Esophagus squamous epithelium (tissue), 5 donors: ENCODE measurements at places on chromosomes 3 and 15.

DNA sequence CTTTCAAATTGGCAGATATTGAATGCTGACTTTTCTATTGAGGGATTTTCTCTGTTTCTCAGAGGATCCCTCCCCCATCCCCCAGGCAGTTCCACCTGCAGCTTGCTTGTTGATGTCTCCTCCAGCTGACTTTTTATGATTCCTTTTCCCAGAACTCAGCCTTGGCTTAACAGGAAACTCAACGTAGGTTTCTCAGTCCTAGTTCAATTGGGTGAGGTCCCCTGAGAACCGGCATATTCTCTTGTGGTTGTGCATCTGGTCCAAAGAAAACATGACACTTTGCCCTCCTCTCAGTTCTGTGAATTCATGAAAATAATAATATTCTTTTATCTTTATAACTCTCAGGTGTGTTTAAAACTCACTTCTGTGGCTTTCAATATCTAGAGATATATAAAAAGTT, 1222.1 kb downstream of the OTOL1 start:
- no peak for DNase-seq

GRCh38 chr3:55322638-55323037, 164.5 kb downstream of the WNT5A start:
- no peak for DNase-seq

DNA sequence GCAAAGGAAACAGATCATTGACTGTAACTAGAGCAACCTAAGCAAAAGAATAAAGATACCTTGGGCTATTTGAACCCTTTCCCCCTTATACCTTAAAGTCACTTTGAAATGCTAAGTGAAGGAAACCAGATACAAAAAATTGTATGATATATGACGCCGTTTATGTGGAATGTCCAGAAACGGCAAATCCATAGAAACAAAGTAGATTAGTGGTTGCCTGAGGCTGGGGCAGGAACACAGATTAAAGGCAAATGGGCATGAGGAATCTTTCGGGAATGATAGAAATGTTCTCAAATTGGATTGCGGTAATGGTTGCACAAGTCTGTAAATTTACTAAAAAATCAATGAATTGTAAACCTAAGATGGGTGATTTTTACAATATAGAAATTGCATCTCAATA, 160.1 kb upstream of the CCDC54 start:
- DNase-seq = no peak

- no peak for DNase-seq
Measured at GRCh38 chr3:105758451-105758850, 110.4 kb downstream of the CBLB start.

- no peak for DNase-seq
Measured at GRCh38 chr3:195065142-195065863, 205.7 kb downstream of the XXYLT1 start.

- DNase-seq = no peak
Measured at GRCh38 chr3:46542801-46543201, 23.3 kb downstream of the LRRC2 start.

DNA sequence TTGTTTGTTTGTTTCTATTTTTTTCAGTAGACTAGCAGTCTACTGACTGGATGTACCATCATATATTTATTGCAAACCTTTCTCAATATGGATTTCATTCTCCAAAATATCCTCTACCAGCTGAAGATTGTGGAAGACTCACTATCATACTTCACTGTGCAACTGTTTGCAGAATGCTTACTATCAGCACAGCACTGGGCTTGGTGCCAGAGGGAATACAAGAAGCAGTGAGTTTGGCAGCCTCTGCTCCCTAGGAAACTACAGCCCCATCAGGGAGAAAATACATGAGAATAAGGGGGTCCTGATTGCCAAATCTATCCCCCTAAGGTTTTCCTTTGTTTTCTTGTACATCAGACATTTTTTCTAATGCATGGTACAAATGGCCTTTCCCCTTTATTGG, 27.5 kb downstream of the AQP9 start:
- DNase-seq = no peak

- DNase-seq = no peak
Measured at GRCh38 chr3:141877911-141878310, 1.5 kb downstream of the ATP1B3 start.

- no peak for DNase-seq
Measured at GRCh38 chr15:63200464-63201249, 11.3 kb downstream of the RAB8B start.

- DNase-seq = no peak
Measured at GRCh38 chr3:45985532-45986302, 9.9 kb downstream of the FYCO1 start.

DNA sequence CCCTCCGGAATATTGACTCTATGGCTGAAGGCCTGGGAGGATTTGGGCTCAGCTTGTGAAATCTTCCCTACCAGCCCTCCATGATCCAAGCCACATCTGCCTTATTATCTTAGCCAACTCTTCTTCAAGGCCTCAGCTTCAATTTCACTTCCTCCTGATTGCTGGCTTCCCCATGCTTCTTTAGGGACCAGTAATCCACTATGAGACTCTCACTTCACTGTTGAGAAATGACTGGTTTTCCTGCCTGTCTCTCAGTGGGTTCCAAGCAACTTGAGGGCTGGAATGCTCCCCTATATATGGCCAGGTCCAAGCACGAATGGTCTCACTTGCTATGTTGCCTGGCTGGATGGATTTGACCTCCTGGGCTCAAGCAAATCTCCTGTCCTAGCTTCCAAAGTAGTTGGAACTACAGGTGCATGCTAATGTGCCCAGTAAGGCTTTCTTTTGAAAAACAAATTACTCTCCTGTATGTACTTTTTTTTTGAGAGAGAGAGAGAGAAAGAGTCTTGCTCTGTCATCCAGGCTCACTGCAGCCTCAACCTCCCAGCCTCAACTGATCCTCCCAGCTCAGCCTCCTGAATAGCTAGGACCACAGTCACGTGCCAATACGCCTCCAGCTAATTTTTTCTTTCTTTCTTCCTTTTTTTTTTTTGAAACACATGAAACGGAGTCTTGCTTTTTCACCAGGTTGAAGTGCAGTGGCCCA, 7.9 kb upstream of the PIK3CB start:
- DNase-seq = no peak

DNA sequence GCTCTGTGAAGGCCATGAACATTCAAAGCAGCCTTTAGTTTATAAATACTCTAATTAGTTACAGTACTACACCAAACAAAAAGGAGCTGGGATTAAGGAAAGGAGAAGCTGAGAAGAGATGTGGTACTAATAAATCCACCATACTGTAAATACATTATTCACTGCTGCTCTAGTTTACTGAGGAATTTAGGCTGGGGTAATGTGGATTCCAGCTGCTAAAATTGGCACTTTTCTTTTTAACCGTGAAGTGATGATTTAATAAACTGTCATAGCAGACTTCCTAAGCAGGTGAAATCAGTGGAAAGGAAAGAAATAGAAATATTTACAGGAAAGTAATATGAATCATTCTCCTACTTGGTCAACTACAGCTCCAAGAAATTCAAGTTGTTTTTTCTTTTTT, 88.7 kb downstream of the TFG start:
- DNase-seq = no peak

DNA sequence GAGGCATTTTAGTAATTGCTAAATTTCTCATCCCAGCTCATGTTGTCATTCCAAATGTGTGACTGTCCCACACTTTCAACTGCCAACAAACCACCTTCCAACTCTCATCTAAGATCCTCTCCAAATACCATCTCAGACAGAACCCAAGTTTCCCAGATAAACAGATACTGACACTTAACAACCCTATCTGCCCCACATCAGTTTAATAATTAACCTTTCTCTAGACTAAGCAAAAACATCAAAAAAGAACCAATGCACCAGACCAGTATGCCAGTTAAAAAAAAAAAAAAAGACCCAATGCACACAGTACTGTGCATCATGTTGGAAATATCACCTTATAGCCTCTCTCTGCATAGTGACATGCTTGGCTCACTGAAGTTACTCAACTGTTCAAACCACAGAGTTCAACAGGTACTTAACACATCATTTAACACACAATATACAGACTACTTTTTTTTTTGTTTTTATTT, 5.5 kb downstream of the SFMBT1 start:
- no peak for DNase-seq

DNA sequence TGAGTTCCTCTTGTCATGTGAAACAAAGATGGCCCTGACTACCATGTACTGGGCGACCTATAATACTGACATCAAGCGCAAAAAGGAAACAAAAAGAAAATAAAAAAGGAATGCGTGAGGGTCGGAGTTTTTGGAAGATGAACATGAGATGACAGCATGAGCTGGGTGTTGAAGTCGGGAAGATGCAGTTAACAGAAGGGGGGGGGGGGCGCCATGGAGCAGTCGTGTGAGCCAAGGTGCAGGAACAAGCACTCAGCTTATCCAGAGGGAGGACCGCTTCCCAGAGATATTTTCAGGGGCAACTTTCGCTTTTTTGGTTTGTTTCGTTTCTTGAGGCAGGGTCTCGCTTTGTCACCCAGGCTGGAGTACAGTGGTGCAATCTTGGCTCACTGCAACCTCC, 110.2 kb downstream of the RORA start:
- DNase-seq = no peak

DNA sequence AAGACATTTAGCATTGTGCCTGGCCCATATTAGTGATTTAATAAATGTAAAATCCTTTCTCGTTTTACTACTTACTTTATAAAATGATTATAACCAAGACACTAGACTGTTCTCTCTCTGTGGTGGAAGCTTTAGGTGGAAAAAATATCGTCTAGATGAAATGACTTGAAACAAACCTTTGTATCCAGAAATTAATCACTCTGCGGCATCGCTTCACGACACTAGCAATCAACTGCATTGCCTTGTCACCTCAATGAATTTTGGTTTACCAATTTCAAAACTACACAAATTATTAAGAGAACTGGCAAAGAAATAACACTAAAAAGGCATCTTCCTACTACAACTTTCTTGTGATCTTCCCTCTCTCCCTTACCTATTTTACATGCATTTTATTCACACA, 627.2 kb upstream of the ROBO1 start:
- no peak for DNase-seq

GRCh38 chr15:80531388-80531787, 127.2 kb downstream of the ARNT2 start:
- no peak for DNase-seq

DNA sequence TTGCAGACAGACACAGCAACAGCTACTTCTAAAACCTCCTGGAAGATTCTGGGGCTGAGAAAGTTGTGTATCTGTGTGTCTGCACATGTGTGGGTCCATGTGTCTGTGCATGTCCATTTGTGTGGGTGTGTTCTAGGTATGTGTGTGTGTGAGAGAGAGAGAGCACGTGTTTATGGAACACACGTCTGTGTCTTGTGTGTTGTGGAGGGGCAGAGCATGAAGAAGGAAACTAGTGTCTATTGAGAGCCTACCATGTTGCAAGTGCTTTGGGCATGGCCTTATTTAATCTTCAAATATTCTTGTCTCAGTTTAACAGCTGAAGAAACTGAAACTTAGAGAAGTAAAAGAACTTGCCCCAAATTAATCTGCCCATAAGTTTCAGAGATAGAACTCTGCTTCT, 327.5 kb downstream of the UACA start:
- DNase-seq = no peak

GRCh38 chr15:59244337-59244736, 37.7 kb downstream of the LDHAL6B start:
- DNase-seq = no peak

DNA sequence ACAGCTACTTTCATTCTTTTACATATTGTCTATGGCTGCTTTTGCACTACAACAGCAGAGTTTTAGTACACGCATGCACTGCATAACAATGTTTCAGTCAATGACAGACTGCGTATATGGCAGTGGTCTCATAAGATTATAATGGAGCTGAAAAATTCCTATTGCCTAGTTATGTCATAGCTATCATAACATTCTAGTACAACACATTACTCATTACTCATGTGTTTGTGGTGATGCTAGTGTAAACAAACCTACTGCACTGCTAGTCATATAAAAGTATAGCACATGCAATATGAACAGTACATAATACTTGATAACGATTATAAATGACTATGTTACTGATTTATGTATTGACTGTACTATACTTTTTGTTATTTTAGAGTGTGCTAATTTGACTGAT, 47.9 kb downstream of the QTRT2 start:
- no peak for DNase-seq

GRCh38 chr3:178436773-178437172, 99.5 kb upstream of the KCNMB2 start:
- no peak for DNase-seq

DNA sequence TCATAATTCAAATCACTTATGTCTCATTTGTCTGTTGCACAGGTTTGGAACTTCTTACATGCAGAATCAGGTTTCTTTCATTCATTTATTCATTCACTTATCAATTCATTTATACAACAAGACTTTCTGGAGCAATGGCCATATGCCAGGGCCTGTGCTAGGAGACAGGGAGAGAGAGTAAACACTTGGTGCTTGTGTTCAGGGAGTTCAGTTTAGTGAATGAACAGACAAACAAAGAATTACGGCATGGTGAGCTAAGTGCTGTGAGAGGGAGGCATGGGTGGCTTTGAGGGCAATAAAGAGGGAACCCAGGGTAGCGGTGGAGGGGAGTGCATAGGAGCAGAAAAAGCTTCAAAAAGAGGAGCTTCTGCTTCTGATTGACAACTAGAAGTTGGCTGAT, 8.5 kb upstream of the IREB2 start:
- no peak for DNase-seq

DNA sequence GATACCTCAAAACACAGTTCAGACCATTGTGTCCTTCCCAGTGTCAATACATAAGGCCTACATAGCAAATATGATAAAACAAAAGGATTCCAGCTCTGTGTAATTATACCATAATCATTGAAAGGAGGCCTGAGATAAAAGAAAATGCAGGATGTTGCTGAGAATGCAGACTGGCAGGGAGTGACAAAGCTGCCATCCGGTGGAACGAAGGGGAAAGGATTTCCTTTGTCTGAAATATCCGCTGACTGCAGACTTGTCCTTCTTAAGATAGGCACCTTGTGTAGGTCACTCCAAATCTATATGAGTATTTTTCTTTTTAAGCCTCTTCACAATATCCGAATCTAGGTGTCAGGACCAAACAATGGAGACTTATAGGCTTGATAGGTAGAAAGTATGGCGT, 108.0 kb downstream of the KCNH8 start:
- DNase-seq = no peak

- DNase-seq = no peak
Measured at GRCh38 chr3:94401466-94401865, 338.6 kb downstream of the NSUN3 start.

- no peak for DNase-seq
Measured at GRCh38 chr3:172939651-172940293, 189.2 kb downstream of the ECT2 start.
